Kidney tubule cell (primary cell): ENCODE measurements at places on chromosomes 2 and 18.

DNA sequence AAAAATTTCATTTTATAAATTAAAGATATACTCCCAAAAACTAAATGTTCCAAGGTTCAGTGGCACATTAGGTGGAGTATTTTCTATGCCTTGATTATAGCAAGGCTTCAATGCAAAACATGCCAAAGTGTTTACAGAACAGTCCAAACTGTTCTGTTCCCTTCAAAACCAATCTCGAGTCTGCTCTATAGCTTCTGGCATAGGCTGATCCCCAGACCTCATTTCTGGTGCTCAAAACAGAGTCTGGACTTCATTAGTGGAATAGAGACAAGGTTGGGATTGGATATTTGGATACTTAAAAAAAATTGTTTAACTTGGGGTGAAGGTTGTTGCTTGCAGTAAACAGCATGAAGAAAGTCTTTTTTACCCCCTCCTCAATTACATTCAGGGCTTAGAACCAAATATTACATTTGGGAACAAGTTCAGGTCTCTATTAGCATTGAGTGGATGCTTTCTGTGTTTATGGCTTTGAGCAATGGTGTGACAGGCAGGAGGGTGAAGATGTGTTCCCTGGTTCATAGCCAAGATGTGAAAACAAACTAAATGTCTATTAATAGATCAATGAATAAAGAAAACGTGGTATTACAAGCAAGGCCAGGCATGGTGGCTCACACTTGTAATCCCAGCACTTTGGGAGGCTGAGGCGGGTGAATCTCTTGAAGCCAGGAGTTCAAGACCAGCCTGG lies 208.1 kb upstream of the RND3 start:
- no peak for DNase-seq

- DNase-seq = peak; percentile 67
Measured at GRCh38 chr2:82641598-82642180, 1817.4 kb downstream of the SUCLG1 start.

- peak; percentile 81 for DNase-seq
Measured at GRCh38 chr2:216519154-216519762, 20.6 kb downstream of the RPL37A start.

DNA sequence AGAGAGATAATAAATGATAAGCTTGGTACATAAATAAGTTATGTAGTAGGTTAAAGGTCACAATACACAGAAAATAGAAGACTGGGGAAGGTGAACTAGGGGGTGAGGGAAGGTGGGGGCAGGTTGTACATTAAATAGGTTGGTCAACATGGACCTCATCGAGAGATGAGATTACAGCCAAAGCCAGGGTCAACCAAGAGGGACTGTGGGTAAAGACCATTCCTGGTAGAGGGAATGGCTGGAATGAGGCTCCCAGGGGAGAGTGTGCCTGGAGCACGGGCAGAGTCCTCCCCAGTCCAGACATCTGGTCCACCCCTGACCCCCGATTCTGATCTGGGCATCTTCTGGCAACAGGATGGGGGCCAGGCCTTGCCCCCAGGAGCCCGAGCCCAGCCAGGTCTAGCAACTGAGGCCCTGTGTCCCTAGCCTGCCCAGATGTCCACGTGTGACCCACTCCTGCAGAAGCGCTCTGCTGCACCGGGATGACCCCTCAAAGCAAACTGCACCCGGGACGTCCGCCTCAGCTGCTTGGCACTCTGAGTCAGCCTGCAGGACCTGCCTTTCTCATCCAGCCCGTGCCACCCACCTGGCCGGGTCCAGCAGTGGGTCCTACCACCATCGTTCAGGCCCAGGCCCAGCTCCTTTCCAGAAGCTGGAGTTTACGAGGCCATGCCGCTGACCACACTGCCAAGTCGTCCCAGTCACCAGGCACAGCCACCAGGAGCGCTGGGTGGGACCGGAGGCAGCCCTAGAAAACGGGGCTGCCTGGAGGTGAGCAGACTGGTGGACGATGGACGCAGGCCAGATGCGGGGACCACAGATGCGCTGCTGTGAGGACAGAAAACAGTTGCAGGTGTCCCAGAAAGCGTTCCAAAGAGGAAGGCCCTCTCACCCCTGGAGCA lies 56.2 kb upstream of the ID2 start:
- DNase-seq = no peak

DNA sequence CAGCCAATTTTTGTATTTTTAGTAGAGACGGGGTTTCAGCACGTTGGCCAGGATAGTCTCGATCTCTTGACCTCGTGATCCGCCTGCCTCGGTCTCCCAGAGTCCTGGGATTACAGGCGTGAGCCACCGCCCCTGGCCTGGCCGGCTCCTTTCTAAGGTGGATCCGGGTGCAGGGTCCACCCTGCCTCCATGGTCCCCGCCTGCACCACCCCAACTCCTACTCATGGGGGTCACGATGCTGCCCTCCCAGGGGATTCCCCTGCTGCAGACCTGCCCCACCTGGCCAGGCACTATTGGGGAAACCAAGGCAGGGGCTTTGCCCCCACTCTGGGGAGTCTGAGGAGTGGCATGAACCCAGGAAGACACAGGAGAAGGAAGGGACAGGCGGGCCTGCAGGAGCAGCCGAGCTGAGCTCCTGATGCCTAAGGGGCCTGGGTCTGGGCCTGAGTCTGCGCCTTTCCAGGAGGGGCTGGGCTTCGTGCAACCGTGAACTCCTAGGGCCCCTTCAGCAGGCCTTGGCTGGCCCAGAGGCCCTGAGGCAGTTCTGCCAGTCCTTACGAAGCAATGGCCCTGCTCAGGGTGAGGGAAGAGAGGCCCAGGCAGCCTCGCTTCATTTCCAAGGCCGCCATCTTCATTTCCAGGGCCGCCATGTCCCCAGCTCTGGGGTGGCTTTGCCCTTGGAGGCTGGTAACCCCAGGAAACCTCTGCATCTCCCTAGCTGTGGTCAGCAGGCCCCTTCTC lies 67.2 kb upstream of the SMAD7 start:
- DNase-seq = no peak

DNA sequence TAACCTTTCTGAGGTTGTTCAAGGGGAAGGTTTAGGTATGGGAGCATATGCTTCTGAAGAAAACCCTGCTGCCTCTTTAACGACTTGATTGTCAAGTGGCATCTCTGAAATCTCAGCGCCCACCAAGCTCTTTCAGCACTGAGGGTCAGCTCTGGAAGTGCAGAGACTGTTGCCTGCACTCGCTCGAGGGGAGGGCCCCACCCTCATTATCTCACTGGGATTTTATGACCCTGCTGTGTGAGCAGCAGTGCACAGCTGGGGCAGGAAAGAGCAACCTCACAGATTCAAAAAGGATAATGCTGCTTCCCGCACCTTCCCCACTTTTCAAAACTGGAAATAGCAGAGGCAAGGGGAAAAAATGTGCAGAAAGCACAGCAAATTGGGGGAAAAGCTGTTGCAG lies 56.9 kb upstream of the SPRED2 start:
- no peak for DNase-seq

DNA sequence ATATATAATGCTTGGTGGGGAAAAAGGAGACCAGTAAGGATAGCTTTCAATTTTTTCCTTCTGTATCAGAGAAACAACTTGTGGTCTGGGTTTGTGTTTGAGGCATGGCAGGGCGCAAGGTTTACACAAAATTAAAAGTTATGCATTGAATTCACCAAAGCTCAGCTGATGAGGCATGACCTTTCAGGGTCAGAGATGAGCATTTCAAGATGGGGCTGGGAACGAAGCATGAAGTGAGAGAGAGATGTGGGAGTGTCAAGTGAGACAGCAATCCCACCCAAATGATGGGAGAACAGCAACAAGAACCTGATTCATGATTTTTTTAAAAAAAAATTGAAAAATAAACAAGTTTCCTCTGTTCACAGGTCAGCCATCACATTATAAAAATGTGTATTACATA lies 4.9 kb downstream of the GPR55 start:
- no peak for DNase-seq

DNA sequence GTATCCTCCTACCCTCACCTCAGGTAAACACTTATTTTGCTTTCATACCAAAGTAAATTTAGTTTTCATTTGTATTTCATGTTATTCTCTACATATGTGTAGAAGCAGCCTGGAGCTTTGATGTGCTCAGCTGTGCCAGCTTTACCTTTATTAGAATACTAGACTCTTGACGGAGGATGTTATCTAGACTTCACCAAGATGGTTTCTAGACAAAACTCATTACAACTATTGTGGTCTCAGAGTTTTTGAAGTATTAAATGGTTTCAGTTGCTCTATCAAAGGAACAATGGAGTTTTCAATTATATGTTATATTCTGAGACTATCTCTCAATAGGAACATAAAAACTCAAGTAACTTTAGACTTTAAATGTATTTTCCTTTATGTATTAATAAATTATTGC lies 5.0 kb upstream of the IL18RAP start:
- no peak for DNase-seq

DNA sequence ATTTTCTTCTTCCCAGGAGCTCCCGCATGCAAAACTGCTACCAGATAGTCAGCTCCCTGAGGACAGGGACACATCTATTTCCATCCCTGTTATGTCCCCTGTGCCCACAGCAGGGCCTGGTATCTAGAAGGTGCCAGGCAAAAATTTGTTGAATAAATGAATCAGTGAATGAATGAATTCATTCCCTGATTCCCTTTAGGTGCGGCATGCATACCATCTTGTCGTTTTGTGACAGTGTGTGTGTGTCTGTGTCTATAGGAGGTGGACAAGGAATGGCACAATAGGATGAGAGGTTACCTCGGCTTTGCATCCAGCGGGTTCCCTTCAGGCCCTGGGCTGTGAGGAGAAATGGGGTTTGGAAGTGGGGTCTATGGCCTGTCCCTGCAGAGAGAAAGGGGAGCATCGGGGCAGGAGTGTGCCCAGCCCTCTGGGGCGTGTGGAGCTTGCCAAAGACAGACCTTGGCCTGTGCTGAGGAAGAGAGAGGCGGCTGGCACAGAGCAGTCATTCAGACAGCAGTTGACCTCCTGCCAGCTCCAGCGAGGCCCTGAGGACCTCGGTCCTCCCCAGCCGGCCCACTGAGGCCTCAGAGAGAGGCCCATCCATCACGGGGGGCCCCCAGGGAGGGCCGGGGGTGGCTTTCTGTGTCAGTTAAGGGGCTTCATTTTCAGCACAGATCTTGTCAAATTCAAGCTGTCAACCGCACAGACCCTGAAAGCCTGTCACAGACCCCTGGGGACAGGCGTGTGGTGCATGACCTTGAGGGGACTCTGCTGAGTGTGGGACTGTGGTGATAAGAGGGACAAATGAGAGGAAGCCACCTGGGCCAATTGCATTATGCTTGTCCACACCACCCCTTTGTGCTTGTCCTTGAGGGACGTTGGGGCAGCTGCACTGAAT lies 125.9 kb upstream of the CXCR4 start:
- no peak for DNase-seq

GRCh38 chr2:37230581-37230980 lies 815 bp downstream of the CEBPZ start:
- DNase-seq = peak; percentile 20

- DNase-seq = no peak
Measured at GRCh38 chr2:156023229-156023869, 309.2 kb downstream of the NR4A2 start.

DNA sequence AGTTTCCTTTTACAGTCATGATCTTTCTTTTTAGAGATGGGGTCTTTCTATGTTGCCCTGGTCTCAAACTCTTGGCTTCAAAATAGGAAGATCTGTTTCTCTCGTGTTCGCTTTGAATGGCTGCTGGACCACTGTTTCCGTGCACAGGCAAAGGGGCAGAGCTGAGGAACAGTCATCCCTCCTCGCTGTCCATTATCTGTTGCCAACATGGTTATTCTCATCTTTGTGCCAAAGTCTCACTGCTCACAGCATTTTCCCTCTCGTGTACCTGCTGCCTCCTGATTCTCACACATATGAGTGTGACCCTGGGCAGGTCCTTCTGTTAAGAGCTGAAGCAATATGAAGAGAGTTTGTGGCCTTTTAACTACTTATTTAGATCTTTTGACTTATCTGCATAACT lies 28.0 kb upstream of the CCNYL1 start:
- DNase-seq = no peak

DNA sequence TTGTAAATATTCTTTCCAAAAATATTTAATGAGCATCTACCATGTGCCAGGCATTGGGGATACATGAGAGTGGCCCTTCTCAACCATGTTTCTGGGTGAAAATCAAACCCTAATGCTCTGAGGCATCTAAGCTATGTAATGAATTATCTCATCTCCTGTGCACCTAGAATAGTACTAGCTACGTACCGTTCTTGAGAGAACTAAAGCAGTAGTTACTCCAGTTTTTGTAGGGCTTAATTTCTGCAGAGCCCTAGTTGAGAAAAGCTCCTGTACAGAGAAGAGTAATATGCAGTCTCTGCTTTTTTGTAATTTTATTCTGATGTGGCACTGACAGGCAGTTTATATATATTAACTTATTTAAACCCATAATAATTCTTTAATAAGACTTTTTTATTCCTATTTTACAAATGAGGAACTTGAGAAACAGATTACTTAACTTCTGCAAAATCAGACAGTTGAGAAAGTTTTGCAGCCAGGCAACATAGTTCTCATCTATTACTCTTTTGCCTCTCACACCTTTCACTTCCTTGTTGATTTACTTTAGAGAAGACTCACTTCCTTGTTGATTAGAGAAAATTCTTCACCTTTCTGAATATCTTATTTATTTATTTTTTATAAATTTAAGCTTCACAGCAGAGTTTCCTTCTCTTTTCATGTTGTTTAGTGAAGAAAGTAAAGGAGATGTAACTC lies 3.1 kb downstream of the SPOPL start:
- peak; percentile 30 for DNase-seq

DNA sequence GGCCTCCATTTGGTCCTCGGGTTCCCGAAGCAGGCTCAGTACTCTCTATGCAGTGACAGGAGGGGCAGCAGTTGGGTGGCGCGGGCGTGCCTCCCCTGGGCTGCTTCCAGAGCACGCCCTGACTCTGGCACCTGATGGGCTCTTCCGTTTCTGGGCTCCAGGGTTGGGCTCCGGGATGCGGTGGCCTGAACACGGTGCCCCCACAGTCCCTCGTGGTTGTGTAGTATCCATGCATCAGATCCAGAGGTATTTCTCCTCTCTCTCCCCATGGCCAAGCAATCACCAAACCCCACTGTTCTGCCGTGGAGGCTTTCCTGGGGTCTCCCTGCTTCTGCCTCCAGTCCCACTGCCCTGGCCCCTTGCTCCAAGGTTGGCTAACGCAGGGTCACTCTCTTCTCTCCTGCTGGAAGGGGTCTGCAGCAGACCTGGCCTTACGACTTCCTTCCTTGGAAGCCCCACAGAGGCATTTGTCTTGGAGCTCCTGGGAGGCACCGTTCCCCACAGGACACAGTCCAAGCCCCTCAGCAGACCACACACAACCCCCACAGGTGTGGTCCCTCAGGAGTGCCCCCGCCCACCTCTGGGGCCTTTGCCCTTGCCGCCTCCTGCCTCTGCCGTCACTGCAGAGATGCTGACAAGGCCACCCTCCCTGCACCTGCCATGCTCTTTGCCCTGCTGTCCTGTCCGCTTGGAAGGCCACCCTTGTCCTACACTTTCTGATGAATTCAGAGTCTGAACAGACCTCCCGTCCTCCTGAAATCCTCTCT lies 136.6 kb upstream of the ASB18 start:
- no peak for DNase-seq

DNA sequence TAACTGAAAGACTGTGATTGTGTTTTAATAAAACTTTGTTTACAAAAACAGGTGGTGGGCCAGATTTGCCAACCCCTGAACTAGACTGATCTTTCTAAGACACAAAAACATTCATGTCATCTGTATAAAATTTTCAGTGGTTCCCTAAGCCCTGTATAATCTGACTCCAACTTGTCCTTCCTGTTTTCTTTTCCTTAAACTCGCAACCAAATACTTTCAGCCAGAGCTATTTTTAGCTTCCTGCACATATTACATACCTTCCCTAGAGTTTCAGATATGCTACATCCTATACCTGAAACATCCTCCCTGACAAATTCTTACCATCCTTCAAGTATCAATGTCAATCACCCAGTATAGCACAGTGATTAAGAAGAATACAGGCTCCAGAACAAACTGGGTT lies 4.8 kb downstream of the GCFC2 start:
- DNase-seq = peak; percentile 11

GRCh38 chr18:72444798-72445155 lies 99.4 kb downstream of the CBLN2 start:
- DNase-seq = no peak
